ENCODE measurements at places on chromosomes 2 and 18. TPM values are rescaled to one million over a fixed set of nuclear protein-coding genes. Genes with fewer than 3 reads are reported as not detected.

KLHL30 gene
- 20.7 TPM for polyA plus RNA-seq

RPIA gene
- 22.6 TPM for polyA plus RNA-seq

TXNL1 gene
- 110 TPM for polyA plus RNA-seq

SPP2 gene
- not detected for polyA plus RNA-seq

CROCC2 gene
- polyA plus RNA-seq: 0.20 TPM

FBLN7 gene
- polyA plus RNA-seq: 9.2 TPM

COBLL1 gene
- polyA plus RNA-seq: 6.4 TPM
